Gastrocnemius medialis (tissue), 4 donors: ENCODE measurements at places on chromosomes 1 and 21. TPM values are rescaled to one million over a fixed set of nuclear protein-coding genes. Genes with fewer than 3 reads are reported as not detected.

DNA sequence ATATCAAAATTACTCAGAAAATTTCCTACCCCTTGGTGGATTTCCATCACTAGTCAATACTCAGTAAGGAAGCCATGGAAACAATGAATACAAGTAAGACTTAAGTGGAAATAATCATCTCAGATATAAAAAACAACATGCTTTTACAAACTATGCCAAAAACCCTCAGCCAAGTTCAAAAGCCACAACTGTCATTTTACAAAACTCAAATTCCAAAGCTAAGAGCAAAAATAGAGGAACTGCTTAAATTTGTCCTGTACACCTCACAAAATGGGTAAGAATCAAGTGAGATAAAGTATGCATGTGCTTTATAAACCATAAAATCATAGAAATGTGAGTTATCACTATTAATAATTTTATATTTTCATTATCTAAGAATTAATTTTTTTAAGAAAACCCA lies 9.6 kb downstream of the TMCO1 start:
- DNase-seq: no peak

- no peak for DNase-seq
Observed at GRCh38 chr1:174077749-174078490, 55.8 kb upstream of the RC3H1 start.

- no peak for DNase-seq
Observed at GRCh38 chr1:101026430-101026788, 825 bp upstream of the DPH5 start.

The NFASC gene
- 1.9 TPM for total RNA-seq

The MKNK1 gene
- total RNA-seq: 52.1 TPM

DNA sequence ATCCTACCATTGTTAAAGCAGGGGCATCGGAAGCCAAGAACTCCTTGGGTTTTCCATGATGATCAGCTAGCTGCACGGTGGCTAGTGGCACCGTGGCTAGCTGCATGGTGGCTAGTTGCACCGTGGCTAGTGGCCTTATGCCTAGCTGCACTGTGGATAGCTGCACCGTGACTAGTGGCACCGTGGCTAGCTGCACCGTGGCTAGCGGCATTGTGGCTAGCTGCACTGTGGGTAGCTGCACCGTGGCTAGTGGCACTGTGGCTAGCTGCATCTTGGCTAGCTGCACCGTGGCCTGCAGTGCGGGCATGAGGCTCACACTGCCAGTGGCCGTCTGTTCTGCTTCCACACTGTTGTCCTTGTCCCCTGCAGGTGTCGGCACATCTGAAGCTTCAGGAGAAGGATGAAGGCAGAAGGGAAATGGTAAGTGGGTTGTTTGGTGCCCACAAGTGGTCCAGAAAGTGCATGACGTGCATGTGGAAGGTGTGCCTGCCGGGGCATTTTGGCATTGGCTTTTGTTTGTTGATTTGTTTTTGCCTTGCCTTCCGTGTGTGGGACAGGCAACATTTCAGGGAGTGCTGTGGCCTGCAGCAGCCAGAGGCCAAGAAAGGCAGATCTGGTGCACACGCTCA lies 38.6 kb downstream of the TFF3 start:
- no peak for DNase-seq

GRCh38 chr1:39230261-39231190 lies 26.0 kb downstream of the MACF1 start:
- DNase-seq: no peak

DNA sequence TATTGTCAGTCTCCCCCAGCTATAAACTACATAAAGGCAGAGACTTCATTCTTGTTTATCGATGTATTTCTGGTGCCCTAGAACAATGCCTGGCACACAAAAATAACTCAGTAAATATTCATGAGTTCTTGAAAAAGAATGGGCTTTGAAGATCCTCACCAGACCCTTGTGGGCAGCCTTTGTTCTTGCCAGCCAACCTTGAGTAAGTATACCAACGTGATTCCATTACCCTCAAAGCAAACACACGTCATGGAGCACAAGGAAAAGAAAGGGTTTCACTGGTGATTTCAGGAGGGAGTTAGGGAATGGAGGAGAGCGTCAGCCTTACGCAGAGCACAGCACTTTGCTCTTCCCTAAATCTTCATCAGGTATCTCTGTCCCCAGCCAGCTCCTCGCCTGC lies 29.4 kb downstream of the NMNAT2 start:
- DNase-seq: no peak

DNA sequence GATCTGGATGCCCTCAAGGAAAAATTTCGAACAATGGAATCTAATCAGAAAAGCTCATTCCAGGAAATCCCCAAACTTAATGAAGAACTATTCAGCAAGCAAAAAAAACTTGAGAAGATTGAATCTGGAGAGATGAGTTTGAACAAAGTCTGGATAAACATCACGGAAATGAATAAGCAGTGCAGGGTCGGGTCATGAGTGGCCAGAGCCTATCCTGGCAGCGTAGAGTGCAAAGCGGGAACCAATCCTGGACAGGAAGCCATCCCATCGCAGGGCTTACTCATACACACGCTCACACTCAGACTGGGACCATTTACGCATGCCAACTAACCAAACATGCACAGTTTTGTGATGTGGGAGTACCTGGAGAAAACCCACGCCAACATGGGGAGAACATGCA lies 43.1 kb downstream of the ZMYM1 start:
- no peak for DNase-seq

The MIXL1 gene
- not detected for total RNA-seq

The TRIM63 gene
- 4,298 TPM for total RNA-seq
